T-helper 2 cell (primary cell): ENCODE measurements at places on chromosomes 1 and 21.
A peak's percentile ranks its signal among the peaks of the same experiment; 100 is the strongest.

- DNase-seq, result no peak
Observed at GRCh38 chr1:173253046-173253445, 45.9 kb upstream of the TNFSF4 start.

GRCh38 chr1:5896706-5897660, 95.2 kb downstream of the NPHP4 start:
- no peak for DNase-seq

DNA sequence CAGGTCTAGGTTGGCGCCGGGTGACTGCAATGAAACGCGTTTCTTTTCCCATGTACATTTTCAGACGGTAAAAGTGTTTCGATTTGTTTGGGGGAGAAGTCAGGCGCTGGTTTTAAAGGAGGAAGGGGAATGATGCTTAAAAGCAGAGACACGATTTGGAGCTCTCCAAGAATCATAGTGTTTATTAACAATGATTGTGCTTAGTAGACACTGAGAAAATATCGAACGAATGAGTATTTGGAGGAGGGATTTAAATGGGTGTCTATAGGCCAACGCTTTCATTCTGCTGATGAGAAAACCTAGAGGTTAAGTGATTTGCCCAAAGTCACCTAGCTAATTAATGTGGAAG, 36.9 kb upstream of the JAK1 start:
- DNase-seq, result no peak

DNA sequence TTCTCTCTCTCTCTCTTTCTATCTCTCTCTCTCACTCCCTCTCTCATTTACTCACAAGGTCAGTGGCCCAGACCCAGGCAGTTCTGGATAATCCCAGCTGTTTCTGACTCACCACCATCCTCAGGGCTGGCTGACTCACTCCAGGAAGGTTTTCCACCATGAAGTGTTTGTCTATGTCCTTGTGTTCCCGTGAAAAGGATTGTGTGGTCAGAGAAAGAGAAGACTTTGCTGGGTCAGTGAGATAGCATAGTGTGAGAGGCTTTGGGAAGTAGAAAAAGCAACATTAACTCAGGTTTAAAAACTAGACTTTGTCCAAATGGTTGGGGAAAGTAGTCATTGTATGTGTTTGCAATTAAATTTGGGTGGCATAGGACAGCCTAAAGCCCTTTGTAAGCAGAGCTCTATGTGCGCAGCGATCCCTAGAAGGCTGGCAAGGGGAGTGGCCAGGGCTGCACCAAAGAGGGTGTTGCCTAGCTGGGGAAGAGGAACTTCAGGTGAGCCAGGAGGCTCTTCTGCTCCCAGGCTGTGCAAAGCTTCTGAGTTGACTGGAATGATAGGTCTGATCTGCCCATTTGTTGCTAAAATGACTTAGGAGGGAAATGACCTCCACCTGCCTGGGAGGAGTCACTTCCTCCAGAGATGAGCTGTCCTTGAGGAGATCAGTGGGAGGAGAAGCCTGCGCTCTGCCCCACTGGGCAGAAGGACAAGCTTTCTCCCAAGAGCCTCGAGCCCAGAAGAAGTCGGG, 4.9 kb upstream of the CAPN2 start:
- no peak for DNase-seq

GRCh38 chr1:10249808-10250457, 39.6 kb downstream of the KIF1B start:
- DNase-seq, result no peak

DNA sequence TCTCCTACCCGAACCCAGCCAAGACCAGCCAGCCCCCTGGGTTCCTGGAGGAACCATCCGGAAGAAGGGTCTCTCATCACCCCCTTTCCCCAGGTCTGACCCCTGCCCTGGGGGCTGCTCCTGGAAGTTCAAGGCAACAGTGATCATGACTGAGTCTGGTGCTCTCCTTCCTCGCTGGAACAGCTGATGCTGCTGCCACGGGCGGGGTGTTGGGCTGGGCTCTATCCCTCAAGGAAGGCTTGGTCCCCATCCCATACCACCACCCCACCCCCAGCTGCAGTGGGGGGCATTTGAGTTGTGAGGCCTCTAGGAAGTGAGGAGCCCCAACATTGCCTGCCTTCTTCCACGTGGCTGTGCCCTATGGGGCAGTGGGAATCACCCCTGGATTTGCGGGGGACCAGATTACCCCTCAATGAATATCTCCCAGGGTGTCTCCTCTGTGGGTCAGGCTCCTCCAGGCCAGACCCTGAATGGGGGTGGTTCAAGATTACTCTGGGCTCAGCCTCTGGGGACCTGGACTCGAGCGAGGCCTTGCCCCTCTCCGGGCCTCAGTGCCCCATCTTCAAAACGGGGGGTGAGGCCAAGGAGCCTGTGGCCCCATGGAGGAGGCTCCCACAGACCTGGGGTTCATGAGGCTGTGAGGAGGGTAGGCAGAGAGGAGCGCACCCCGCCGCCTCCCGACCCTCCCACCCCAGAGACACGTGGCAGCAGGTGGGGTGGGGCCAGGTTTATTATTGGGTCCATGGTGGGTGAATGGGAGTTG, 2.8 kb downstream of the MASP2 start:
- no peak for DNase-seq

DNA sequence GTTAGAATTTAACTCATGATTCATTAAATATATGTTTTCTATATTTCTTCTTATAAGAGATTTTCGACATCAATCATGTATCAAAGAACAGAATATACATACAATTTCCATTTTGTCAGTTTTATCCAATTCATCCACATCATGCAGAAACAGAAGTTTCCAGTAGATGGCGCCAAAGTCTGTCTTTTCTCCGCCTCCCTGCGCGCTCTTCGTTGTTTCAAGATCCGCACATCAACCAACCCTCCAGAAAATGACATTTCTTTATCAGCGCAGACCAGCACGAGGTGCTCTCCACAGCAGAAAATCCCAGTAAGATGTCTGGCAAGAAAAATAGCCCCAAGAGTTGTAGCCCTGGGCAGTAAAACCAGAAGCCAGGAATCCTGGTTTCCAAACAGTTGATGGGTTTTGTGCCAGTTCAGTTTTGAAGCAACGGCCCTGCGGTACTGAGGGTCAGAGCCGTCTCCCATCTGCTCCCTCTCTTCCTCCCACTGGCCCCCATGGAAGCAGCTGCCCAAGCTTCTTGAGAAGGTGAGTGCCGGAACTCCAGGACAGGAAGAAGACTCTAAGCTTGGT, 38.6 kb upstream of the GPR137B start:
- no peak for DNase-seq

GRCh38 chr1:209370241-209370995, 213.1 kb upstream of the CAMK1G start:
- no peak for DNase-seq

- DNase-seq, result no peak
Observed at GRCh38 chr1:233631810-233632405, 18.0 kb downstream of the KCNK1 start.

- no peak for DNase-seq
Observed at GRCh38 chr1:29688471-29689365, 452.4 kb downstream of the PTPRU start.

GRCh38 chr1:33715195-33715811, 148.6 kb upstream of the HMGB4 start:
- no peak for DNase-seq

DNA sequence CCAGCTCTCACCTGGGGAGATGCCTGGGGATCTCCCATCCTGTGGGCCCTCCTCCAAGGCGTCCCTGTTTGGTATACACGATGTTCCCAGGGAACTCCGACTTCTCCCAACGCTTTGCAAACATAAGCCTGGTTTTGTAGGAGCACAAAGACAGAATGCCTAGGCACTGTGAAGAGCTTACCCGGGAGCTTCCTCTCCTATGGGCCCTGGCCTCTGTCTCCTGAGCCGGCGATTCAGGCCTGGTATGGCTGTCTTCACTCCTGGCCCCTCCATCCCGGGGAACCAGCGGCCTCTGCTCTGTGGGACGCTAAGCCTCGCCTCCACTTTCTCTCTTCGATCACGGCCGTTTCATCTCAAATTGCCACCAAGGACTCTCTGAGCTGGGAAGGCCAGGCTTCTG, 59.6 kb upstream of the ACTRT2 start:
- peak; percentile 1 for DNase-seq

GRCh38 chr1:205373798-205374175, 17.1 kb upstream of the KLHDC8A start:
- no peak for DNase-seq

- DNase-seq, result no peak
Observed at GRCh38 chr1:187985145-187985896, 1156.6 kb downstream of the PLA2G4A start.

- DNase-seq, result no peak
Observed at GRCh38 chr1:229110986-229111385, 159.9 kb upstream of the RAB4A start.

GRCh38 chr1:219505886-219506285, 107.0 kb downstream of the ZC3H11B start:
- no peak for DNase-seq

DNA sequence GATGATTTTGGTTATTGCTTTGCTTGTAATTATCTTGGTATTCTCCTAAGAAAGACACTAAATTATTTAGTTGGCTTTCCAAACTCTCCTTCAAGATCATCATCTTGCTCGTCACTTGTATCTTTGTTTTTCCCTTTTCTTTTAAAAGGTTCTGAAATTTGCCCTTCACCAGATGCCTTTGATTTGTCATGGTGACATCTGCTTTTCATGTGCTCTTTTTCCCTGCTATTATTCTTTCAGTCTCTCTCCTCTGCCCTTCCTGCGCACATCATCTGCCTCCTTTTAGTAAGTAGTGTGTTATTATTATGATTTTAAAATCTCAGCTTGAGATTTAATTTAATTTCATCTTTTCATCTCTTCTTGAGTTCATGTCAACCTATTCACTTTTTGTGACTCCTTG, 92.1 kb downstream of the BACH1 start:
- no peak for DNase-seq

DNA sequence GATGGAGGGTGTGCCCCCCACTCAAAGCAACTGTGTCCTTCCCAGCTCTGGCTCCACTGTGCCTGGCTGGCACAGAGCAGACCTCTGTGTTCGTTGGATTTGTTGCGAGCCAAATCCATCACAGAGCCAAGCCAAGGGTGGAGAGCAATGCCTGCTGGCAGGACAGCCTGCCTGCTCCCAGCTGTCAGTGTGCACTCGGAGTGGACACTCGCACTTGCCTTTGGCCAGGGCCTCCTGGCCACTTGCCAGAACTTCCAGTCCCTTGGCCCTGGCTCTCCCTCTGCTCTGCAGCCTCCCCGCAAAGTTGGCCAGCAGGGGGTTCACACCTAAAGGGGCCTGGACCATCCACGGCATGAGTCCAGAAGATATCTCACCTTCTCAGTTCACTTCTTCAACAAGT, 16.4 kb downstream of the HEYL start:
- no peak for DNase-seq

- DNase-seq, result no peak
Observed at GRCh38 chr1:147735423-147735822, 25.0 kb downstream of the GJA5 start.

DNA sequence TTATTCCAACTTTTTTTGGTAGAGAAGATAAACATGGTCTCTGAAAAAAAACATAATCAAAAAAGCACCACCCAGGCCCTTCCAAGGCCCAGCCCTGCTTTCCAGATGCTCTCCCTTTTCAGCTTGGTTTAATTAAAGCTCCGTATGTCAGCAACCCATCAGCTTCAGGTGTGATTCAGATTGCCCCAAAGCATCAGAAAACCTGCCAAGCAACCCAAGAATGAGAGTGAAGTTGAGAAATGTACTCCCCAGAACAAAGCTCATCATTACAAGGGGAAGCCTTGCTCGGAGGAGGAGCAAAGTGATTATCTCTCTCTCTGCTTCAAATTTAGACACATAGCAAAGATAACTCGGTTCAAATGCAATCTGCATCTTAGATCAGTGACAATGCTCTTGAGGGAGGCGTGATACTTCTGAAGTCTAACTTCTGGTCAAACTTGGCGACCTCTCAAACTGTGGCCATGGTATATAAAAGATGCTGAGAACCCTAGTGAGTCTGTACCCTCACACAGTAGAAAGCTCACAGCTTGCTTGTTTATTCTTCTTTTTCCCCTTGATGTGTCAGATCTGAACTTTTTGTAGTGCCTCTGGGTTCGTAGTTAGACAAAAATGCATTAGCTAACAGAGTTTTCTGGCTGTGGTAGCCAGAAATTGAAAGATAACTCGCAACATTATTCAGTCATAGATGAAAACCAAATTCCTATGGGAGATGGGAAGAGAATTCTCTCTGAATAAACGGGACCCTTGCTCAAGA, 63.3 kb upstream of the ZC3H11B start:
- no peak for DNase-seq

GRCh38 chr1:90616395-90616794, 100.7 kb downstream of the BARHL2 start:
- no peak for DNase-seq

- no peak for DNase-seq
Observed at GRCh38 chr21:43734131-43734927, 15.4 kb downstream of the PDXK start.

- no peak for DNase-seq
Observed at GRCh38 chr1:163561580-163562295, 240.0 kb downstream of the NUF2 start.

- no peak for DNase-seq
Observed at GRCh38 chr1:53567851-53568250, 108.7 kb downstream of the DMRTB1 start.

GRCh38 chr1:7094509-7094908, 309.3 kb downstream of the CAMTA1 start:
- no peak for DNase-seq

- DNase-seq, result peak; percentile 71
Observed at GRCh38 chr1:89454845-89455521, 69.6 kb upstream of the LRRC8B start.

GRCh38 chr1:232247669-232248068, 382.3 kb downstream of the SIPA1L2 start:
- DNase-seq, result no peak

DNA sequence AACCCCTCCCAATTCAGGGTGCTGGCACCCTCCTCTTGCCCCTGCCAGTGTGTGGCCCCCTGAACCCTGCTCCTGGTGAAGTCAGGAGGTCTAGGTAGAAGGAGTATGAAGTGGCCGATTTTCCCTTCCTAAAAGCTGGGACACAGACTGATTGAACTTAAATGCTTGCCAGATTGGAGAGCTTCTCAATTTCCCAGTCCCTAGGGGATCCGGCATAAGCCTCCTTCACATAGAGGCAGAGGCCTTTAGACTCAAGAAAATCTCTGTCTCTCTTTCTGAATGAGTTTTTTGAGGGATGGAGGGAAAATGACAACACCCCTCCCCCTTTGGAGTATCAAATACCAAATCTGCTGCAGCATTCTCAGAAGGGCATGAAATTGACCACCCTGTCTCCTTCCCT, 51.5 kb downstream of the SYT2 start:
- no peak for DNase-seq

GRCh38 chr1:19439464-19440171, 45.7 kb downstream of the CAPZB start:
- DNase-seq, result no peak

GRCh38 chr1:7279769-7280168, 491.3 kb upstream of the VAMP3 start:
- no peak for DNase-seq

GRCh38 chr1:55448261-55448660, 233.1 kb upstream of the USP24 start:
- DNase-seq, result no peak
